Left ventricle myocardium inferior (tissue), 1 donor: ENCODE measurements at places on chromosomes 11 and 22. TPM values are rescaled to one million over a fixed set of nuclear protein-coding genes. Genes with fewer than 3 reads are reported as not detected.

- DNase-seq: no peak
Observed at GRCh38 chr11:69259096-69259495, 34.9 kb upstream of the MYEOV start.

DNA sequence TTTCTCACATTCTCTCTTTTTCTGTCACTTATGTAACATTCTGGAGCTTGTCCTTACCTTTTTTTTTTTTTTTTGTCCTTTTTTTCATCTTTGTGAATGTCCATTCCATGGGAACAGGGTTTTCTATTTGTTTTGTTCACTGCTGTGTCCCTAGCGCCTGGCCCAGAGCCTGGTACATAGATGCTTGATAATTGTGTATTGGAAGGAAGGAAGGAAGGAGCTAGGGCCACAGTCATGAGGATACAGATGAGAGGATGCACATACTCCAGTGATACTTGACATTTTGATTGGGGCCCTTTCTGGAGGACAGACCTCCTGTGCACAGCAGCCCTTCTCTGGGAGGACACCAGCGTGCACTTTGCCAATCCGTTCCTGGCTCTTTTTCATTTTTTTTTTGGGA, 68.9 kb downstream of the KIAA1671 start:
- no peak for DNase-seq

Gene MMP8
- not detected for total RNA-seq

DNA sequence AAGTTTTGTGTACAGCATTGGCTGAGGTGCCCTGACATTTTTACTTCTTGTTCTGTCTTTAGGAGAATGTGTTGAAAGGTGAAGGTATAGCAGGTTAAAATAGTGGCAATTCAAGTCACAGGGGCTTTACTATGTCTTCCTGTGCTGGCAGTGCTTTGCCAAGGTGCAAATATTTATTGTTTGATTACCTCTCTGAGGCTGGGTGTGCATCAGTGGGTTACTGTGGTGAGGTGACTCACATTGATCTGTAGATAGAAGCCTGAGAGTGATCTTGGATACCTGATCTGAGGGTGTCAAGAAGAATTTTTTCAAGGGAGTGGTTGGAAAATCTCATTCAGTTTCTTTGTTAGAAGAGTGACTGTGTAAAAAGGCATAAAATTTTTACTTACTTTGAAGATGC, 90.0 kb downstream of the ARHGAP42 start:
- no peak for DNase-seq

- no peak for DNase-seq
Observed at GRCh38 chr11:122612123-122612824, 43.2 kb upstream of the UBASH3B start.

Gene ENTHD1
- total RNA-seq: not detected

Gene FOLR1
- 0.49 TPM for total RNA-seq

DNA sequence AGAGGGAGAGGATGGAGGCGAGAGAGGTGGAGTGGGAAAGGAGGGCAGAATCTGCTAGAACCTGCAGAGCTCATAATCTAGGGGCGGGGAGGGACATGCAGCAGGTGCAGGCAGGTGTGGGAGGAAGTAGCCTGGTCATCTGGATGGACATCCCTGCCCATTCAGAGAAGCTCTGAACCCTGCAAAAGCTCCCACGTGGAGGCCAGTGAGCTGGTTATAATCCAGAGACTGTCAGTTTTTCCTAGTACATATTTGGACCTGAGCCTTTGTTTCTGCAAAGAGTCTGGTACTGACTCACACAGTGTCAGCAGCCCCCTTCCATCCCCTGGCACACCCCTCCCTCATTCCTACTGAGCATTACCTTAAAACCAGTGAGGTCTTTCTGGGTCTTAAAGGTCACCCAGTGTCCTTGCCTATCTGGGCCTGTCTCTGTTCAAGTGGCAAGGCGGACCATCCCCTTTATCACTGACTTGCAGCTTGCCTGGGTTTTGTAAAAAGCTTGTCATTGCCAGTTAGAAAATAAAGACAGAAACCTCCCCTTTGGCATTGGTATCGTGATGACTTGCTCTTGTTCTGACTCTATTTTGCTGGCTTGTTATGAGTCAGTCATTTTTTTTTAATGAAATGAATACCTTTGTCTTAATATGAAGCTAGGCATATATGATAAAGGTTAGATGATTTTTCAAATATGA, 26.1 kb downstream of the PTPRJ start:
- DNase-seq: no peak

DNA sequence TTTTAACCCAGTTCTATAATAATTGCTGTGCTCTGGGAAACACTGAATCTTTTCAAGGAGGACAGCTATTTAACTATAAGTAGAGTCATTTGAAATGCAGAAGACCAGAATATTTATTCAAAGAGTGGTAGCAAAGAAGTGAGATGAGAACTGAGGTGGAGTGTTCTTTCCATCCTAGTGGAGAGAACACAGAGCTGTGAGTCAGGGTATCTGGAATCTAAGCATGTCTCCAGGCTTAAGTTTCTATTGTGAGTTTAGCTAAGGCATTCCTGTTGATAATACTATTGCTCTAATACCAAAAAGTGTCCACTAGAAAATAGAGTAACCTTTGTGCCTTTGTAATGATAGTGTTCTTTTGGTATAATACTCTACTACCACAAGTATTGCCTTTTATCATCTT, 32.4 kb downstream of the JAM3 start:
- no peak for DNase-seq

- no peak for DNase-seq
Observed at GRCh38 chr11:33982661-33983060, 68.9 kb upstream of the CAPRIN1 start.

GRCh38 chr11:13210424-13210823, 67.2 kb upstream of the BMAL1 start:
- DNase-seq: peak; percentile 42

DNA sequence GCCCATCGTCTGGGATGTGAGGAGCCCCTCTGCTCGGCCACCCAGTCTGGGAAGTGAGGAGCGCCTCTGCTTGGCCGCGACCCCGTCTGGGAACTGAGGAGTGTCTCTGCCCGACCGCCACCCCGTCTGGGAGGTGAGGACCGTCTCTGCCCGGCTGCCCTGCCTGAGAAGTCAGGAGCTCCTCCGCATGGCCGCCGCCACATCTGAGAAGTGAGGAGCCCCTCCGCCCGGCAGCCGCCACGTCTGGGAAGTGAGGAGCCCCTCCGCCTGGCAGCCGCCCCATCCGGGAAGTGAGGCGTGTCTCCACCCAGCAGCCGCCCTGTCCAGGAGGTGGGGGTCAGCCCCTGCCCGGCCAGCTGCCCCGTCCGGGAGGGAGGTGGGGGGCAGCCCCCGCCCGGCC, 5.8 kb upstream of the OR5M8 start:
- no peak for DNase-seq

GRCh38 chr11:85884581-85885021, 29.4 kb downstream of the CCDC83 start:
- no peak for DNase-seq

DNA sequence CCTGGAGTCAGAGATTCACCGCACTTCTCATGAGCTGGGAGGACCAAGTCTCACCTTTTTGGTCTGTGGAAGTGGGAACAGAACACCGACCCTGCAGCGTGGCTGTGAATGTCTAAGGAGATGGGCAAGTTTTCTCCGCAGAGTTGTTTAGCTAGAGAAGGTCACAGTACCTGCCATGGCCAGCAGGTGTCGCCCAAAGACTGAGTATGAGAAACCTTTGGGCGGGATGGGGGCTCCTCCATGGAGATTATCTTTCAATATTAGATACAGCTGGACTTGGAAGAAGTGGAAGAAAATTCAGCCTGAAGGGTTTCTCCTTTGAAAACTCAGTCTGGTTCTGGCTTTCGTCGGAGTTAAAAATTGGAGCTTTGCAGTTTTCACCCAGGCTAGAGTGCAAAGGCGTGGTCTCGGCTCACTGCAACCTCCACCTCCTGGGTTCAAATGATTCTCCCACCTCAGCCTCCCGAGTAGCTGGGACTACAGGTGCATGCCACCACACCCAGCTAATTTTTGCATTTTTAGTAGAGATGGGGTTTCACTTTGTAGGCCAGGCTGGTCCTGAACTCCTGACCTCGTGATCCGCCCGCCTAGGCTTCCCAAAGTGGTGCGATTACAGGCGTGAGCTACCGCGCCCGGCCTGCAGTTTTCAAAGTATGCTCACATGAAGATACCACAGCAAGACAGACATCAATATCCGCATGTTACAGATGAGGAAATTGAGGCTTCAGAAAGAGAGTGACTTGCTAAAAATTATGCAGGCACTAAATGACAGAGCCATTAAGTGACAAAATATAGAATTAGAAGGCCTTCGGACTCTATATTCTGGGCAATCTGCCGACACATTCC, 10.7 kb upstream of the DSCAML1 start:
- peak; percentile 82 for DNase-seq

Gene PRPF19
- total RNA-seq: 36.5 TPM

- no peak for DNase-seq
Observed at GRCh38 chr11:110286298-110287040, 9.9 kb downstream of the RDX start.

GRCh38 chr11:75219869-75220268, 20.7 kb upstream of the TPBGL start:
- DNase-seq: no peak

GRCh38 chr11:99911116-99911515, 776.0 kb upstream of the ARHGAP42 start:
- DNase-seq: no peak

DNA sequence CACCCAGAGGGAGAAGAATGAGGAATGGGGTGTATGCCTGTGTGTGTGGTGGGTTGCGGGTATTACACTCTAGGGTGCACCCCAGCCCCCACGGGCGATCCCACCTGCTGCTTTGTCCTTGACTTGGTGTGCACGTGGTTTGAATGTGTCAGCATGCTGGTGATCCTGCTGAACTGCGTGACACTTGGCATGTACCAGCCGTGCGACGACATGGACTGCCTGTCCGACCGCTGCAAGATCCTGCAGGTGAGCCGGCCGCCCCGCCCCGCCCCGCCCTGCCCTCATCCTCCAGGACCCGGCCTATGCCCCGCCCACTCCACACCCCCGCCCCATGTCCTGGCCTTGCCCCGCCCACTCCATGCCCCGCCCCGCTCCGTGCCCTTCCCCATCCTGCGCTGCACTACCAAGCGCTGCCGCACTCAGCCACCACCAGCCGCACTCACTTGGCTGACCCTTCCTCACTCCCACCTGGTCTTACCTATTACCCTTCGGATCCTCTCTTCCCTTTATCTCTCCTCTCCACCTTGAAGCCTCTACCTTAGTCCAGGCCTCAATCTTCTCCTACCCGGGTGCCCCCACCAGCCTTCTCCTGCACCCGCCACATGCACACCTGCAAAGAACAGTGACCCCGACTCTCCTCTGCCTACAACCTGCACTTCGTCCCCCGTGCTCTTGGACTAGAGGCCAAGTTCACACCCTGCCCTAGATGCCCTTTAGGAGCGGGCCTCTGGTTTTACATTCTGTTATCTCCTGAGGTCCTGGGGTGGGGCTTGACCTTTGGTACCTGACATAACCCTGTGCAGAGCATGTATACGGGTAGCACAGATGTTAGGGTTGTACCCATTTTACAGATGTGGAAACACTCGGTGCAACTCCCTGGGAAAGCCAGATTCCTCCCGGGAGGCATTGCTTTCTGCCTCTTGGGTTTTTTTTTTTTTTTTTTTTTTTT, 27.7 kb downstream of the CACNA1I start:
- DNase-seq: no peak

DNA sequence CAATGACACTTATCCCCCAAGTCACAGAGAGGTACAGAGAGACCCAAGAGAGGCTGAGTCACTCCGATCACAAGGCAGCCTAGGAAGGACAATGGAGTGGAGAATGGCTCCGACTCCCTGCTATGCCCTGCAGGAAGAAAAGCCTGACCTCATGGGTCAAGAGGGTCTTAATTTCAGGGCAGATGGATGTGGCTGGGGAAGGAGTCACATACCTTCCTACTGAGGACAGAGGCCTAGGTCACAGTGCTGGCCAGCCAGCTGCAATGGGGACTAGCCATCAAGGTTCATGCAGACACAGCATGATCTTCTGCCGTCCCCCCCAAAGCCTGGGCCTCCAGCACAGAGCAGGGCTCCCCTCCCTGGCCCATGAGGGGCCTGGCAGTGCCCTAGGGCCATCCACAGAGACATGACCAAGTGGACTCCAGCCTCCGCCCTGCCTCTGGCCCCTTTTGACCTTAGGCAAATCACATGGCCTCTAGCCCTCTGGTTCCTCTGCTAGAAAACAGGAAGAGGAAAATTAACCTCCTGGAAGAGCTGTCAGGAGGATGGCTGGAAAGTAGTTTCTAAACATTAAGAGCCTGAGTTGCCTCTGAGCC, 1.8 kb downstream of the ARRB1 start:
- DNase-seq: no peak

Gene CATSPER1
- not detected for total RNA-seq

DNA sequence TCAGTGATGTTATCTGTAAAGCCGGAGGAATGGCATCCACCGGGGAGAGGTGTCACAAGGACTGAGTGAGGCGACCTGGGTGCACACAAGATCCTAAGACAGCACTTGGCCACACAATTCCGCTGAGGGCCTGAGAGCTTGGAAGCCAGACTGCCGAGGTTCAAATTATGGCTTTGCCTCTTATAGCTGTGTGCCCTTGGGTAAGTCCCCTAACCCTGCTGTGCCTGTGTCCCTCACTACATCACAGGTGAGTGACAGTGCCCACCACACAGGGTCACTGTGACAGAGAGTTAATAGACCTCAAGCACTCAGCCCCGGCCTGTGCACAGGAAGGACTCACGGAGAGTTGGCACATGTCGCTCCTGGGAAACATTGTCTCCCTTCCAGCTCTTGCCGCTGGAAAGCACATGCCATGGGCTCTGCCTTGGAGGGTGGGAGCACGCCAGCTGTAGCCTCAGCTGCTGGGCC, 592 bp downstream of the RHOD start:
- no peak for DNase-seq

- no peak for DNase-seq
Observed at GRCh38 chr11:130304651-130305050, 10.1 kb downstream of the ZBTB44 start.

- DNase-seq: no peak
Observed at GRCh38 chr22:29626497-29627195, 23.2 kb downstream of the NF2 start.

Gene PDE3B
- 5.9 TPM for total RNA-seq

DNA sequence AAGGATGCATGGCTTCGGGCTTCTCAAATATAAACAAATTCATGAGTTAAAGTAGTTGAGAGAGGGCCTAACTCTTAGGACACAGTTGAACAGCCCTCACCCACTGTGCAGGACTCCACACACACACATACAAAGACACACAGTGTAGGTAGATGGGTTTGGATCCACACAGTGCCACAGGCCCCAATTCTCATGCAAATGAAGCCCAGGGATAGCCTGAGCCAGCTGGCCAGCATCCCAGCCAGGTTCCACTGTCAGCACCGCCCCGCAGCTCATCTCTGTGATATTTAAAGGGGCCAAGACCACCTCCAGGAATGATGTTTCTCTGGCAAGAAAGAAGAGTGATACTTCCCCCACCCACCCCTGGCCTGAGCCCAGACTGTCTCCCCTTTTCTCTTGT, 11.7 kb downstream of the SLC35C1 start:
- no peak for DNase-seq
